ENCODE measurements at places on chromosomes 2 and 18.
A peak's percentile ranks its signal among the peaks of the same experiment; 100 is the strongest.

GRCh38 chr2:163808406-163808805, 72.6 kb upstream of the FIGN start:
- no peak for DNase-seq

- no peak for DNase-seq
Measured at GRCh38 chr2:9415516-9416169, 7.7 kb downstream of the ITGB1BP1 start.

- DNase-seq, result no peak
Measured at GRCh38 chr2:142742371-142743214, 134.9 kb upstream of the KYNU start.

DNA sequence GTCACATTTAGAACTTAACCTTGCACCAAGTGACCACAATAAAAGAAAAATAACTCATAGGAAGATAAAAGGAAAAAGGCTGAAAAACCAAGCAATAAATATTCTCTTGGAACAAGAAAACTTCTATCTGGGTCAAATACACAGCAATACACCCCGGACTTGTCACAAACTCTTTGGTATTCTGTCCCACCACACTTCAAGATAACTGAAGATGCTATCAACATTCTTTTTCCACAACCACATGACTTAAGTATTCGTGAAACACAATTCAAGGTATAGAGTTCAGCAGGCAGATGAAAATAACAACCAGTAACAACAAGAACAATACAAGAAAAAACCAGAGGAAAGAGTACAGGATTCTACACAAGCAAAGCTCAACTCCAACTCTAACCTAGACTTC, 18.0 kb downstream of the MBD2 start:
- no peak for DNase-seq

- DNase-seq, result no peak
Measured at GRCh38 chr2:6216234-6216633, 524.0 kb downstream of the SOX11 start.

- DNase-seq, result no peak
Measured at GRCh38 chr2:152198499-152198898, 22.9 kb upstream of the STAM2 start.

- DNase-seq, result peak; percentile 47
Measured at GRCh38 chr2:44290261-44290660, 15.0 kb downstream of the SLC3A1 start.

GRCh38 chr18:21361307-21361880, 119.4 kb downstream of the GREB1L start:
- DNase-seq, result no peak

GRCh38 chr18:7307030-7307429, 76.1 kb downstream of the LRRC30 start:
- no peak for DNase-seq

DNA sequence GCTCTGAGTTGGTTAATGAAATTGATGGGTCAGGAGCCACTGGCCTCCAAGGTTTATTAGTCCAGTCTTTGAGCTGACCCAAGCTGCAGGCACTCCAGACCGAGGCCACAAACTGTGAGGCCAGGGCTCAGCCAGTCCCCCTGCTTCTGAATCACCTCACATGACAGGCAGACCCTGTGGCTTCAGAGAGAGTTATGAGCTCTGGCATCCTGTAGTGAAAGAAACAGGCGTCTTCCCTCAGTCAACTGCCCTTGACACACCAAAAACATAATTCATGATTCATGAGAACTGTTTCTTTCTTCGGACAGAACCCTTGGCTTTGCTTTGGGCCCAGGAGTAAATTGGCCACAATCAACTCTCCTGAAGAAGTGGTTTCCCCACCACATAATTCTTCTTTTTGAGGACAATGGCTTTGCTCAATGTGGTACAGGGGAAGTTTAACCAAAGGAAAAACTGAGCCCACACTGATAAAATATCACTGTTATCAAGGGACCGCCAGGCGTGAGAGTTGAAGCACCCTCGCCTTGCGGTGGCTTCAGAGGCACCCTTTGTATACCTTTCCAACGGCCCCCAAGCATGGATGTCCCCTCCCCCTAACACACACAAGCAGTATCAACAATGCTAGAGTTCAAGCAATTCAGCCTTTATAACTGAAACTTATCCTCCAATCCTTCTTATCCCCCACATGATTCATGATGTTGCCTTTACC, 226.9 kb downstream of the CYRIA start:
- no peak for DNase-seq

DNA sequence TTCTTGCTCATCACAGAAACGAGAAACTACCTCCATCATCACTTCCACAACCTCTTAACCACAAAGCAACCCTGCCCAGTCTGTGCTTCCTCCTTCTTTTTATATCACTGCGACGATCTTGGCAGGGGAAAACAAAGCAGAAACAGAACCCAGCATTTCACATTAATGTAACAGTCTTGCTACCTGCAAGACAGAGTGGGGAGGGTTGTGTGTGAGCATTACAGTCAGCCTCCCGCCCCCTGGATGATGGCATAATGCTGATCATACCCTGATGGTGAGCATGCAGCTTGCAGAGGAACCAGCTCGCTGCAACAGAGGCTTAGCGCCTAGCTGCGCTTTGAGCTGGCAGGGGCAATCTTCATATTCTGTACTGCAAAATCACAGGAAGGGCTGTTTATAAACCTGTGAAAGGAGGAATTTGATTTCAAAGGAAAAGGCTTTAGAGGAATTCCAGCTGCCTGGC, 376.1 kb downstream of the IRS1 start:
- no peak for DNase-seq

GRCh38 chr2:127104881-127105655, 1.9 kb downstream of the BIN1 start:
- DNase-seq, result no peak

DNA sequence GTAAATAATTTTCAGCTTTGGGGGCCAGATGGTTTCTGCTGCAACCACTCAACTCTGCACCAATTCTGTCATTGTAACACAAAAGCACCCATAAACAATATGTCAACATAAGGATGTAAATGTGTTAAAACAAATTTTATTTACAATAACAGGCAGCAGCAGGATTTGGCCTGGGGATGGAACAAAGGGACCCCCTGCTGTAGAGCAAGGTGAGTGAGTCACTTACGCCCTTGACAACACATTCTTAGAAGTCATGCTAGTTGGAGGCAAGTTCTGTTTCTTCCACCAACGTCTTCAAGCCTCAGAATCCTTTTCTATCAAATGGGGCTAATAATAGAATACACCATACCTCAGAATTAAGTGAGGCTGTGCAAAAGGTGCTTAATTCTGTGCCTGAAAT, 610.2 kb upstream of the SYT4 start:
- no peak for DNase-seq

DNA sequence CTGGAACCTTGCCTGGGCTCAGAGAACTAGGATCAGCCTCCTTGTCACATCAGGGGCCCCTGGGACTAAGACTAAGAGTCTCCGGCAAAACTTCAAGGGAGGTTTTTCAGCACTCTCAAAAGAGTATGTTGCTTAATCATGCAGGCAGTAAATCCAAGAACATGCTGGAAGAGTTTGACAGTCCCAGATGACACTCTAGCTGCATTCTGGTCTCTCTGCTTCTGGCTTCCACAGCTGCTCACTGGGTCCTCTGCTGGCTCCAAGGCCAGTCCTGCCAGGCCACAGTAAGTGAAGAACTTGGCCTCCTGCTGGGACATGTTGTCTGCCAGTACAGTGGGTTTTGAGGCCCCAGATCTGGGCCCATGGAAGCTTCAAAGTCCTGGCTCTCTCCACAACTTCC, 45.2 kb upstream of the IL1RL1 start:
- DNase-seq, result no peak

- DNase-seq, result no peak
Measured at GRCh38 chr2:114049826-114050225, 159.9 kb downstream of the ACTR3 start.

DNA sequence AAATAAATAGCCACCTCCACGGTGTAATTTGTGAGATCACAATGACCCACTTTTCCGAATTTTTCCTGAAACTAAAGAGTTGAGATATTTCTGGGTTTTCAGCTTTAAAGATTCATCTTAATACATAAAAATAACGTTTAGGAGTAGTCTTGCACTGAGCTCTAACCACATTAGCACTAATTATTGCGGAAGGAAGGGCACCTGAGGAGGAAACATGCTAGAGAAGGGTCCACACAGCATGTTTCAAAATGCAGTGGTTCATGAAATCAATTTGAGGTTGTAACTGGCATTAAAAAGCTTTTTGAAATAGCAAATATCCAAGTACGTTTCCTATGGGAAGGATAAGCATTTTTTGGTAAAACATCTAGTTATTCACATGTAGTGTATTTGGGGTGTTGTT, 8.4 kb downstream of the INPP4A start:
- no peak for DNase-seq
